ENCODE measurements at places on chromosomes 1 and 21. TPM values are rescaled to one million over a fixed set of nuclear protein-coding genes. Genes with fewer than 3 reads are reported as not detected.
A peak's percentile ranks its signal among the peaks of the same experiment; 100 is the strongest.

NEK2 gene
- total RNA-seq, result not detected

VHLL gene
- not detected for total RNA-seq

SMPDL3B gene
- total RNA-seq, result not detected

MNDA gene
- not detected for total RNA-seq

CELA3B gene
- not detected for total RNA-seq

LAX1 gene
- 0.61 TPM for total RNA-seq

HRNR gene
- not detected for total RNA-seq

GBP7 gene
- not detected for total RNA-seq

CRABP2 gene
- 11.0 TPM for total RNA-seq

- no peaks in the 10 kb centered on the region for H3K27me3 ChIP-seq
- no peak for DNase-seq
- H3K4me1 ChIP-seq, result no peaks in the 10 kb centered on the region
Observed at GRCh38 chr1:14698314-14698713, 99.8 kb downstream of the KAZN start.

DNA sequence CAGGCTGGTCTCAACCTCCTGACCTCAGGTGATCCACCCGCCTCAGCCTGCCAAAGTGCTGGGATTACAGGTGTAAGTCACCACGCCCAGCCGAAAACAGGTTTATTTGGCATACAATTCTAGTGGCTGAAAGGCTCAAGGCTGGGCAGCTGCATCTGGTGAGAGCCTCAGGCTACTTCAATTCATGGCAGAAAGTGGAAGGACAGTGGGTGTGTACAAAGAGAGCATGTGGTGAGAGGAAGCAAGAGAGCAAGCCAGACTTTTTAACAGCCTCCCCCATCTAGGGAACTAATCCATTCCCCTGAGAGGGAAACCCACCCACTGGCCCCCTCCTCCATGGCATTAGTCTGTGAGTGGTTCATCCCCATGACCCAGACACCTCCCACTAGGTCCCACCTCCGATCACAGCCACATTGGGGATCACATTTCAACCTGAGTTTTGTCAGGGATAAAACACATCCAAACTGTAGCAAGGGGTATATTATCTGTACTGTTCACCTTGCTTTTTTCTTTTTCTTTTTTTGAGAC is 9.5 kb downstream of the BMP8A start:
- no peaks in the 10 kb centered on the region for H3K36me3 ChIP-seq
- no peaks in the 10 kb centered on the region for H3K4me1 ChIP-seq
- H3K27ac ChIP-seq, result no peak overlapping the region

DNA sequence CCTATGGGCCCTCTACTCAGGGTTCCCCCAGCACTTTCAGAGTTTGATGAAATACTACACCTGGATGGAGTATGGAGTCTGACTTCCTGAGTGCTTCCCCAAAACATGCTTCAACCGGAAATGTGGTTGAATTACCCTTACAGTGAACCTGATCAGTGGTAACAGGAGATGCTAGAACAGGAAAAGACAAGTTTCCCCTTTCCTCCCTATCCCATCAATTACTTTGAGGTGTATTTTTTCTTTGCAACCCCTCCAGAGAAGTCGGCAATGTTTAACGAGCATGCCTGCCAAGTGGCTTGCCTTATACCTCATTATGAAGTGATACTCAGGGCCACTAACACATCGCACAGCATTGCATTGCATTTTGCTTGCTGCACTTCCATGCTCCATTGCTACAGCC is 7.0 kb downstream of the KRTAP15-1 start:
- DNase-seq, result no peak
- H3K4me1 ChIP-seq, result no peaks in the 10 kb centered on the region
- no peak overlapping the region for H3K27ac ChIP-seq

DNA sequence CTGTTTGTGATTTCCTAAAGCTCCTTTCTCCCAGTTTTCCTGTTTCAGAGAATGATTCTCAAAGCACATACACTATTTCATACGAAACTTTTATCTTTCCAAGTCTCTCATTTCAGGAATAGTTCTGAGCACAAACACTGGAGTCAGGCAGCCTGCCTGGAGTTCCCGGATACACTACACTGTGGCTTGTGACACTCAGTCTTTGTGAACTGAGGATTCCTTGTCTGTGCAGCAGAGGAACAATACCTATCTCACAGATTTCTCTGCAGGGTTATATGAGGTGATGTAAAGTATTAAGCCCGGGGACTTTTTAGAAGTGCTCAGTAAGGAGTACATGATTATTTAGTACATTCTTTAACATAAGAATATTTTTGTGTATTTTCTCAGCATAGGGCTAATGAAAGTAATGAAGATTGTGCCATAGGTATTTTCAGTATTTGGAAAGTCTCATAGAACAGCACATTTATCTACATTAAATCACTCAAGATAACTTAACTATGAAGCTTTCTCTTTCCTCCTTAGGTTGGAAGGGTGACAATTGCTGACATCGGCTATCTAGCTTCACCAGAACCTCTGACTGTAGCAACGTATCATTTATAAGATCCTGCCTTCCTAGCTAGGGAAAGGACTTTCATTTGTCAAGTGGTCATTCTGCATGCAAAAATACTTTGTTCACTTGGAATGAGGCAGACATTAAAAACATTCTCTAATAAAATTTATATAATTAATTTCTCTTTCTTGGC is 12.9 kb downstream of the GBP2 start:
- H3K4me3 ChIP-seq, result no peak overlapping the region
- no peak for DNase-seq
- H3K4me1 ChIP-seq, result no peaks in the 10 kb centered on the region
- H3K36me3 ChIP-seq, result no peaks in the 10 kb centered on the region

DNA sequence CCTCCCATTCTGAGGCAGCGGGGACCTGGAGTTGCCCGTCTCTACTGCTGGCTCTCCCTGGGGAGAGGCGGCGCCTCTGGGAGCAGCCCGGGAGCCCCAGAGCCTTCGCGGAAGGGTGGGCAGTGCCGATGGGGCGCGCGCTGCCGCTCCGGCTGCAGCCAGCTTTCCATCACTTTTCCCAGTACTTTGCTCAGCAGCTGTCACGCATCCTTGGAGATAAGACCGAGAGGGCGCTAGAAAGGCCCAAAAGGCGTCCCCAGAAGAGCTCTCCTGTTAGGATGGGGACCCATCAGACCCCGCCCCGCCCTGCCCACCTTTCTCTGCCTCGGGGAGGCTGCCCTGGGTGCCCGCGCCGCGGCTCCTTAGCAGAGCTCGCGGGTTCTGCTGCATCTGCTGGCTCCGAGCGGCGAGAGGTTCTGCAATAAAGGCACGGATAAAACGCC is 534 bp downstream of the KCNH1 start:
- no peak for DNase-seq
- H3K4me1 ChIP-seq, result peaks cover 10% of the 10 kb centered on the region
- H3K4me3 ChIP-seq, result peak overlapping the region; percentile 41
- H3K36me3 ChIP-seq, result no peaks in the 10 kb centered on the region
- no peaks in the 10 kb centered on the region for H3K27me3 ChIP-seq

DNA sequence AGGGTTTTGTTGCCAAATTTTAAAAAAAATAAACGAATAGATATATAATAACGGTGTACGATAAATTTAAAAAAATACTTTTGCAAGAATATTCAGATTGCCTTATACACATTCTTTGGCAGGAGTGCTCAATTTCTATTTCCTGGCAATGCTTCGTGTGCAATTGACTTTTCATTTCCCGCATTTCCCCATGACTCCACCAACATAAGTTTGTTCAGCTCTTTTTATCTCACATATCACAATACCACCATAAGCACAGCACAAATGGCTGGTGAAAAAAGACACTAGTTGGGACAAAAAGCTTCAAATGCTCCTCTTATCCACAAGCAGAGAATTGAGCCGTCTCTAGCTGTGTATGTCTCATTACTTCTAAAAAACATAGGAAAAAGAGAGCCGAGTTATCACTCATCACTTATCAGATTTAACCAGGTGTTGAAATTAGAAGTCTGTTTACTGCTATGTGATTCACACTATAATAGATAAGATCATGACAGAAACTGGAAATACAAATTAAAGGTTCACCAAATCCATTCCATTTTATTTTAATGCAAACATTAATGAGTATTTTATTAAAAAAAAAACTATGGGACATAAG is 28.9 kb upstream of the RGS1 start:
- DNase-seq, result no peak
- no peaks in the 10 kb centered on the region for H3K36me3 ChIP-seq
- H3K27ac ChIP-seq, result no peak overlapping the region
- H3K27me3 ChIP-seq, result no peaks in the 10 kb centered on the region
- no peak overlapping the region for H3K4me3 ChIP-seq

DNA sequence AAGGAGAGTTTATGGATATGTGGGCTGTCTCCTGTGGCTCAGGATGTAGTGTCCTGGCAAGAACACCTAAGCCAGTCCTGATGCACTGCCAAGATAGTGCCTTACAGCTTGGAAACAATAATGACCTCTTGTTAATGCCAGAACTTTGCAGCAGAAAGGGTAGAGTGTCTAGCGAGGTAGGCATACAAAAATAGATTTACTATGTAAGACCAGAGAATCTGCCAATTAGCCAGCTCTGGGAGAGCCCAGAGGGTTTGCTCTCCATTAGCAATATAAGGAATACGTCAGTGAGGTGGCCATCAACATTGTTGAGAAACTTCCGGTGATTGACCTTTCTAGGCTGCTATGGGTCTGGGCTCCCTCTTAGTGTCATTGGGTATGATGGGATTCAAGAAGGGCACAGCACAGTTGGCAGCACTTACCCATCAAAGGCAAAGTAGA is 178.5 kb upstream of the GALNT2 start:
- H3K4me1 ChIP-seq, result no peaks in the 10 kb centered on the region
- no peaks in the 10 kb centered on the region for H3K27me3 ChIP-seq
- no peak overlapping the region for H3K4me3 ChIP-seq
- no peaks in the 10 kb centered on the region for H3K36me3 ChIP-seq

DNA sequence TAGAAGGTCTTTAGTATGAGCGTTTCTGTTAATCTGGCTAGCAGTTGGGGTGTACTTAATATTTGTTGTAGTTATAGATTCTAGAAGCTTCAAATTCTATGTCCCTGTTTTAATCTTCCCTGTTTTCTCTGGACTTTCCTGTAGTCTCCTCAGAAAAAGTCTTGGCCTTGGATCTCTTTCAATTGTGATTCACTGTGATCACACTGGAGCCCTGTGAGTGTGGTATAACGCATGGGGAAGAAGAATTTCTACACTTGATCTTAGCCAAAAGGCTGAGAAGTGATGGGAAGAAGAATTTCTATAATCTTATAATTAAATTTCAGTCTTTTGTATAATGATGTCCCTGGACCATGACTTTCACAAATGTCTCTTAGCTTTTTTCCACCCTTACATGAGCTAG is 36.7 kb upstream of the COP1 start:
- H3K27me3 ChIP-seq, result no peaks in the 10 kb centered on the region
- H3K27ac ChIP-seq, result no peak overlapping the region
- no peak overlapping the region for H3K4me3 ChIP-seq
- DNase-seq, result no peak

GRCh38 chr21:39705849-39706248 is 39.1 kb upstream of the IGSF5 start:
- DNase-seq, result no peak
- H3K27ac ChIP-seq, result no peak overlapping the region
- H3K4me3 ChIP-seq, result no peak overlapping the region

DNA sequence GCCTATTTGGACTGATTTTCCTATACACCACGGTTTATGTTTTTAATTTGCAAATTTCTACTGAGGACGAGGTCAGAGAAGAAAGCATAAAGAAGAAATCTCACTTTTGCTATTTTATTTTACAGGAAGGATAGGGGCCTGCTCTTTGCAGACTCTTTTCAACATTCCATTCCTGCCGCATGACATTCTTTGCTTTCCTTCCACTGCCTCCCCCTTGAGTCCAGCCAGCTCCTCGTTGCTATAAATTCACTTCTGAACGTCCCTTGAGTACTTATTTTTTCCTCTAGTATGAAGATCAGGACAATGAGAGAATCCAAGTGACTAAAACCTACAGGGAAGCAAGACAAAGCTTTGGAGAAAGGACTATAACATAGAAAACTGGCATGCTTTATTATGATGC is 53.4 kb upstream of the PTGFR start:
- no peaks in the 10 kb centered on the region for H3K4me1 ChIP-seq
- DNase-seq, result no peak
- no peaks in the 10 kb centered on the region for H3K36me3 ChIP-seq

GRCh38 chr1:117398957-117399356 is 31.7 kb downstream of the MAN1A2 start:
- DNase-seq, result no peak
- H3K27me3 ChIP-seq, result no peaks in the 10 kb centered on the region
- H3K36me3 ChIP-seq, result no peaks in the 10 kb centered on the region
- no peak overlapping the region for H3K4me3 ChIP-seq
- no peak overlapping the region for H3K27ac ChIP-seq
- no peaks in the 10 kb centered on the region for H3K4me1 ChIP-seq

DNA sequence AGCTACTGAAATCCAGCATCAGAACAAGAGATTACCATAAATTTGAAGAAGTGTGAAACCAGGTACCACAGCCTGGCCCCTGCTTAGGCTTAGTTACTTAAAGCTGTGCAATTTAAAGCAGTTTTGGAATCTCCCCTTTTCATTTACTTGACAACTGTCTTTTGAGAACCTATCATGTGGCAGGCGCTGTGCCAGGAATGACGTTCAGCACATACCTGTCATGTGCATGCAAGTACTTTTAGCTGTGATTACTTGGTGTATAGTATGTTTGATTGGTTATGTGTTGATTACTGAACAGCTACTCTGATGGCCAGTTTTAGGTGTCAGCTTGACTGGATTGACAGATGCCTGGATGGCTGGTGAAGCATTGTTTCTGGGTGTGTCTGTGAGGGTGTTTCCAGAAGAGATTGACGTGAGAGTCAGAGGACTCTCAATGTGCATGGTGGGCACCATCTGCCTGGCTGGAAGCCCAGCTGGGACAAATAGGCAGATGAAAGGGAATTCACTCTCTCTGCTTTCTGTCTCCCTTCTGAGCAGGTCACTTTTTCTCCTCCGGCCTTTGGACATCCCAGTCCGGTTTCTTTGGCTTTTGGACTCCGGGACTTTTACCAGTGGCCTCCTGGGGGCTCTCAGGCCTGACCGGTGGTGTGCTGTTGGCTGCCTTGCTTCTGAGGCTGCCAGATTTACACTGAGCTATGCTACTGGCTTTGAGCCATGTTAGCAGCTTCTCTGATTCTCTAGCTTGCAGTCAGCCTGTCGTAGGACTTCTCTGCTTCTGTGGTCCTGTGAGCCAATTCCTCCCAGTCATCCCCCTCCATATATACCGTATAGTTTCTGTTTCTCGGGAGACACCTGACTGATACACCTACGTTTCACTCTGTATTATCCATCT is 178.0 kb downstream of the RYR2 start:
- no peaks in the 10 kb centered on the region for H3K27me3 ChIP-seq
- H3K36me3 ChIP-seq, result no peaks in the 10 kb centered on the region
- H3K27ac ChIP-seq, result no peak overlapping the region
- H3K4me3 ChIP-seq, result no peak overlapping the region
- H3K4me1 ChIP-seq, result no peaks in the 10 kb centered on the region
